Fibroblast of skin of left biceps (primary cell): ENCODE measurements at places on chromosomes 1 and 21.

- DNase-seq, result no peak
Measured at GRCh38 chr1:89594096-89594740, 38.7 kb upstream of the LRRC8C start.

GRCh38 chr1:228960705-228961104 lies 225.4 kb downstream of the RHOU start:
- DNase-seq, result no peak

- DNase-seq, result no peak
Measured at GRCh38 chr1:24935196-24935526, 5.1 kb upstream of the RUNX3 start.

- no peak for DNase-seq
Measured at GRCh38 chr1:178055779-178056471, 38.0 kb upstream of the RASAL2 start.

DNA sequence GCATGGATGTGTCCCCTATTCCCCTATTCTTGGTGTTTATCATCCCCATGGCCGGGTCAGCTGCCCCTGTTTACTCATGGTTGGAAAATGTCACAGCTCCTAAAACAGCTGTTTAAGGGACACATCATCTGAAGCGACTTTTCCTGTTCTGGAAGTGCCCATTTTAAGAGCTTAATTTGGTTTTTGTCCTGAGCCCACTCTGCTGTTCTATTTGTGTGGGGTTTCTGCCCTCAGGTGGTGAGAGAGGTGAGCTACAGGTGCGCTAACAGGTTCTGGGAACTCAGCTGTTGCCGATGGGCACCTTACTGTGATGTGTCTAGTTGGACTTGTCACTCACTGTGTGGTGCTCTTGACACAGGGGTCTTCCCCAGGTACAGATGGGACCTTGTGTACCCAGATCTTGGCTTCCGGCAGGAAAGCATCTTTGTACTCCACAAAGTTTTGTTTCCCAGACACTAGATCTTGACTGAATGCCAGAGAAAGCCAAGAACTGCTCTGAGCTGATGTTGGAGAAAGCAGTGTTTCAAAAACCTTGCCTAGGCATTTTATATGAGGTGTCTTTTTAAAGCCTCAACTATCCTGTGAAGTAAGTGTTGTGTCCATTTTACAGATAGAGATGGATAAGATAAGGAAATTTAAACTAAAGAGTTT lies 59.0 kb upstream of the CD1D start:
- no peak for DNase-seq

DNA sequence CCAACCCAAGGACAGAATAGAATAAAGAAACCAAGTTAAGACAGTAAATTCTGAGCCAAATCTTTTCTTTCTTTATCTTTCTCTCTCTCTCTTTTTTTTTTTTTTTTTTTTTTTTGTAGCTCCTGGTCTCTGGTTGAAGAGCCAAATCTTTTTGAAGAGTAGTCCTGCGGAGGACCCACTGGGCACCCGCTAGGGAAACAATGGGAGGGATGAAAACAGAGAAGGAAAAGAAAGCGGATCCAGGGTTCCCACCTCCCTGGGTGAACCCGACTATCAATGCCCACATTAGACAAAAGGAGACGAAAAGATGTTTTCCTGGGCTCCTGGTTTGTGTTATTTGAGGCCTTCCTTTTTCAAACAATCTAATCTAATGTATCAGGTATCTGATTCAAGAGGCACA lies 49.8 kb upstream of the FBXO28 start:
- no peak for DNase-seq
